ENCODE measurements at places on chromosomes 4 and X.

- no peak for DNase-seq
These were observed 163.0 kb downstream of the PCDH7 start for GRCh38 chr4:30882995-30883675.

GRCh38 chr4:675036-675882, 917 bp downstream of the MYL5 start:
- DNase-seq, result no peak

DNA sequence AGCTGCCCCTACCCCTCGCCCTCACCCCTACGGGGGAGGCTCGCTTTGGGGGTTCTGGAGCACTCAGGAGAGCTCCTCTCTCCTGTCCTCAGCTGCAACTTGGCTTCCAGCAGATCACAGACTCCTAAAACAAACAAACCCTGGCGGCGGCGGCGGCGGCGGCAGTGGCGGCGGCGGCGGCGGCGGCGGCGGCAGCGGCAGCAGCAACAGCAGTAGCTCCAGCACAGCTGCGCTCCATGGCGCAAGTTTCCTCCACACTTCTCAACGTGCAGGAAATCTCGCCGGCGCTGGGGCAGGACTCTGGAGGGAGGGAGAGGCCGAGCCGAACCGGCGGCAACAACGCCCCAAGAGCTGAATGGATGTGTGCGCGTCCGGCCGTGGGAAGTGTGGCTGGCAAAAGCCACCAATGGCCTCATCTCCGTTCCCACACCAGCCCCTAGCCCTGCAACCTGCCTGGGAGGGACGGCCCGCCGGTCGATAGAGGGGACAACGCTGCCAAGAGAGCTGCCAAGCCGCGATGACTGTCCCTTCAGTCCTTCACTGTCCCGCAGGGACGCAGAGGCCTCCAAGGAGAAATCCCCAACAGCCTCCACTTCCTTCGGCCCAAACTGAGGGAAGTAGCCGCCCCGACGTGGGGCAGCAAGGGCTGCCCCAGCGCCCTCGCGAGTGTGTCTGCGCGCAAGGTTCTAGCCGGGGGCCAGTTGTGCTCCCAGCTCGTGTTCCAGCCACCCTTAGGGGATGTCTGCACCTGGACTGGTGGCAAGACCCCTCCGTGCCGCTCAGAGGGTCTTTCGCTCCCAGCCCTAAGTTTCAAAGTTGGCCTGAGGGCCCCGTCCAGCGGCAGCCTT, 775 bp downstream of the SHROOM4 start:
- peak; percentile 60 for DNase-seq

DNA sequence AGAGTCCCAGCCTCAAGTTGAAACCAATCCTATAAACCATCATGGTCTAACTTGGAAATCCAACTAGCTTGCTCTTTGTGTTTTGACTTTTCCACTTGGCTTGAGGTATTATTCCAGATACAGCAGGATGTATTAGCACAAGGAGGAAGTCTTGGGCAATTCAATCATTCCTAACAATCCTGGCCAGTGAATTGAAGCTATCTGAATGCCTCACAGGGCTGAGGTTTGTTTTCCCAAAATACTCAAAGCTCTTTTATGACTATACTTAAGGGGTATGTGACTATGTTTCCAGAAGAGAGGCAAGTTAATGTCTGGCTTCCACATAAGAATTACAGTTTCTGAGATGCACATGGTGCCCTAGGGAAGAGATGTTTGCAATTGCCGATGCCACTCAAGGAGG, 66.8 kb upstream of the SH3RF1 start:
- DNase-seq, result no peak

DNA sequence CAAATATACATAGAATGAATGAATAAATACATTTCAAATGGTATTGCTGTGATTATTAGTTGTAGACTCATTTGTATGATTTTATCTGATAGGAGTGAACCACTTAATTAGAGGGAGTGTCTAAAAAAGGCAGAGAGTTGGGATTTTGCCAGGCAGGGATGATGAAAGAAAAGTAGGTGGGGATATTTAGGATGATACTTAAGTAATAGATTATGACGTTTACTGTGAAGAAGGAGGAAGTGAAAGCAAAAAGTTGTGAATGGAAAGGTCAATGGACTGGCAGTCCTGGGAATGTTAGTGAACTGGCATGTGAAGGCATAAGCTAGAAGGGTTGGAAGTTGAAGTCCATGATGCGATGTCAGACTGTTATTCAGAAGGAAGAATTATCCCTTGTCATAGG, 917.1 kb downstream of the RAPGEF2 start:
- DNase-seq, result no peak

GRCh38 chrX:153886915-153887314, 942 bp upstream of the L1CAM start:
- DNase-seq, result peak; percentile 47

DNA sequence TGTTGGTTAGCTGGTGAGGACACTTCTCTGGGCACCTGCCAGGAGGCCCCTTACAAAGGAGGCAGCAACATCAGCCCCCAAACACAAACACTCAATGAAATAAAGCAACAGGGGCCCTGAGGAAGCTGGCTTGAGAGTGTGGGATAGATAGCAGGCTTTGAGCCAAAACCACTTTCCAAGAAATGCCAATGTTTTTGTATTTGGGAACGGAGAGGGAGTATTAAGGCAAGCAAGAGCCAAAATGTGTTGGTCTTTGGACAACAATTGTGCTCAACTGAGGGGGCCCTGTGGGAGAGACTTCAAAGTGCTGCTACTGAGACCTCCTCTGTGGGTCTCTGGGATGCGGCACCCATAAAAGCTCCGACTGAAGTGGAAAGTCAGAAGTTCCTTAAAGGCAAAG, 41.0 kb downstream of the RAI2 start:
- no peak for DNase-seq

DNA sequence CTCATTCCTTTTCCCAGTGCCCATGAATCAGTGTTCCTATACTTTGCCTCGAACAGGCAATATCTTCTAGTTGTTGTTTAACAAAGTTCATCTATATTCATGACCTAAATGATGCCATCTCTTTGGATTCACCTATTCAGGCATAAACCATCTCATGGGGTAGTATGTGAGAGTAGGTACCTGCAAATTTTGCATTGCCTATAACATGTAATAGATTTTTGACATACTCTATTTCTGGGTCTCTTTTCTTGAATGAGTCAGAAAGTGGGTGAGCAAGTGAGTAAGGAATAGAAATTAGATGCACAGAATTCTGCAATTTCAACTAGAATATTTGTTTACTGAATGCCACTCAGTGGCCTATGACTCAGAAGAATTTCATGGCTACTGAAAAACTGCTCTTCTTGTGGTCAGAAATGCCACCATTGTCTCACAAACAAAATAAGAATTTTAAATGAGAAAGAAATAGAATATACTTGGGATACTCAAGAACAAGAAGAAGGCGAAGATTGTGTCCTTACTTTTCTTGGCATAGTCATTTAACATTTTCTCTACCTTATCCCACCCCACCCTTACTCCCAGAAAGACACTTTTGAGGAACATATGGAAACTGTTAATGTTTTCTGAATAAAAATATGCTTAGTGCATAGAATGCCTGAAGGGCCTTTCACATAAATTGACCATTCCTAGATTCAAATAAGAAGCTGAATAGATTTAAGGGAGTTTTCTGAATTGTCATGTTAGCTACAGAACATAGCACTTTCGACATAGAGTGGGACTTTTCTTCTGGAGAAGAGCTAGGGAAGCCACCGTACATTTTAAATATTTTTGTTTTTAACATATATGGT, 86.8 kb downstream of the HHIP start:
- no peak for DNase-seq

GRCh38 chrX:46247456-46247855, 297.8 kb downstream of the ZNF674 start:
- no peak for DNase-seq

DNA sequence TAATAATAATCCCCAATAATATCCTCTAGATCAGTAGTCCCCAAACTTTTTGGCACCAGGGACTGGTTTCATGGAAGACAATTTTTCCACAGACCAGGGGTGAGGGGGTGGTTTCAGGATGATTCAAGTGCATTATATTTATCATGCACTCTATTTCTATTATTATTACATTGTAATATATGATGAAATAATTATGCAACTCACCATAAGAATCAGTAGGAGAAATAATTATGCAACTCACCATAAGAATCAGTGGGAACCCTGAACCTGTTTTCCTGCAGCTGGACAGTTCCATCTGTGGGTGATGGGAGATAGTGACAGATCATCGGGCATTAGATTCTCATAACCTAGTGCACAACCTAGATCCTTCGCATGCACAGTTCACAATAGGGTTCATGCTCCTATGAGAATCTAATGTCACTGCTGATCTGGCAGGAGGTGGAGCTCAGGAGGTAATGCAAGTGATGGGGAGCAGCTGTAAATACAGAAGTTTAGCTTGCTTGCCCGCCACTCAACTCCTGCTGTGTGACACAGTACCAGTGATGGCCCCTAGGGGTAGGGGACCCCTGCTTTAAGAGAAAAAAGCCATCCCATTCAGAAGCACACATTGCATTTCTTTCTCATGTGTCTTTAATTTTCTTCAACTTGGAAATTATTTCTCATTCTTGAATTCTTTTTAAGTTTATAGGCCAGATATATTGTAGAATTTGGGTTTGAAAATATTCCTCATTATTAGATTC, 16.0 kb upstream of the SH3RF1 start:
- no peak for DNase-seq

DNA sequence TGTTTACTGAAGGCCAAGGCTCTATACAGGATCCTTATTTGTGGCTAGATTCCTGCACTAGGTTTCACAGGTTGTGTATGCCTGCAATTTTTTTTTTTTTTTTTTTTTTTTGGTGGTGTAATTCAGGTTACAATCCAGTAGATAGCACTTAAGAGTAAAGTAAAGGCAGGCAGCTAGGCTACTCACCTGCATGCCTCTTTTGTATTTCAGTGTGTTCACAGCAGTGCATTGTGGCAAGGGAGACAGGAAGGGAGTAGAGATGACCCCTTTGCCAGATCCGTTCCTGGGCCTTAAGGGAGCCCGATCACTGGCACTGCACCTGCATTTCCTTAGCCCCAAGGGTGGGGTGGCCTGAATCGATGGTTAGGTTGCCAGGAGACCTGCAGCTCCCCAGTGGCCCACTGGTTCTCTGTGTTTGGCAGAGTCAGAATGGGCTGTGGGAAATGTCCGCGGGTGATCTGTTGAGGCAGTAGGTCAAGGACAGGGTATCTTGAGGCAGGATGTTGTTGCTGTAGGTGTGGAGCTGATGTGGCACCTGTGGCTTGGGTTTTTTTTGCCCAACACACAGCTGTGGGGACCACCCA, 374.9 kb upstream of the AADAT start:
- no peak for DNase-seq

DNA sequence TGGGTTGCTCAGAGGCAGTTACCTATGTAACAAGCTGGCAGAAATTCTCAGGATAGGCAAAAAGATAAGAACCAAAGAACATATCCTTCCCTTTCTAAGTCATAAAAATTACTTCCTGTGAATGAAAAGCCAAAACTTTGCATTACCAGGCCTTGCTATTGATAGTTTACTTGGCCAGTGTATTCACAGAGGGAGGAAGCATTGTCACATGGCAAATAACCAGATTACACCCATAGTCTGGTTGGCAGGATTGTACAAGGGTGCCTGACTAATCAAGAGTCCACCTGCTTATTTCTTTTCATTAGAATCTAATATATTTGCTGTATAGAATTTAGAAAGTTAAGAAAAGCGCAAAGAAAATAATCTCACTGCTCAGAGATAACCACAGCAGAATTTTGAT, 14.1 kb downstream of the XIAP start:
- no peak for DNase-seq

GRCh38 chrX:80216086-80216485, 201.5 kb downstream of the TBX22 start:
- DNase-seq, result no peak

- DNase-seq, result no peak
These were observed 213.1 kb upstream of the FAT1 start for GRCh38 chr4:186936496-186937375.

- no peak for DNase-seq
These were observed 78.5 kb upstream of the PDHA2 start for GRCh38 chr4:95761426-95761825.

- DNase-seq, result no peak
These were observed 460.1 kb downstream of the NAF1 start for GRCh38 chr4:162706632-162707031.

DNA sequence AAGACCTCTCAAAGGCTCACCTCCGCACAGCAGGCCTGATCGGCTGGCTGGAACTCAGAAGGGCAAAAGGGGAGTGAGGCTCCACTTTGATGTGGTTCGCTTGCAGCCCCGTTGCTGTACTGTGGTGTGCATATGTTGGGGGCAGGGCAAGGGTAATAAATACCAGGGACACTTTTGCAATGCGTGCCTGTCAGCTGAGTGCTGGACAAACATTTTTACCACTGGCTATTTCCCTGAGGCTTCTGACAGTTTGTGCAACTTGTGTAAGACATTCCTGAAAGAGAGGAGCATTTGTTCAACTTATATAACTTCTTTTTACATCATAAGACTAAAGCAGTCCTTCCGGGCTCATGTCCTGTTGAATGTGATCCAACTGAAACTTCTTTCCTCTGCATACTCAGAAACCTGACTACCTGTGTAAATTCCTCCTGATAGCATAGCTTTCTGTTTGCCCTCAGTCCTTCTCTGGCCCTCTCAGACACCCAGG, 82.3 kb downstream of the SPRY1 start:
- peak; percentile 57 for DNase-seq

GRCh38 chr4:78560296-78560963, 8.9 kb downstream of the ANXA3 start:
- DNase-seq, result no peak

DNA sequence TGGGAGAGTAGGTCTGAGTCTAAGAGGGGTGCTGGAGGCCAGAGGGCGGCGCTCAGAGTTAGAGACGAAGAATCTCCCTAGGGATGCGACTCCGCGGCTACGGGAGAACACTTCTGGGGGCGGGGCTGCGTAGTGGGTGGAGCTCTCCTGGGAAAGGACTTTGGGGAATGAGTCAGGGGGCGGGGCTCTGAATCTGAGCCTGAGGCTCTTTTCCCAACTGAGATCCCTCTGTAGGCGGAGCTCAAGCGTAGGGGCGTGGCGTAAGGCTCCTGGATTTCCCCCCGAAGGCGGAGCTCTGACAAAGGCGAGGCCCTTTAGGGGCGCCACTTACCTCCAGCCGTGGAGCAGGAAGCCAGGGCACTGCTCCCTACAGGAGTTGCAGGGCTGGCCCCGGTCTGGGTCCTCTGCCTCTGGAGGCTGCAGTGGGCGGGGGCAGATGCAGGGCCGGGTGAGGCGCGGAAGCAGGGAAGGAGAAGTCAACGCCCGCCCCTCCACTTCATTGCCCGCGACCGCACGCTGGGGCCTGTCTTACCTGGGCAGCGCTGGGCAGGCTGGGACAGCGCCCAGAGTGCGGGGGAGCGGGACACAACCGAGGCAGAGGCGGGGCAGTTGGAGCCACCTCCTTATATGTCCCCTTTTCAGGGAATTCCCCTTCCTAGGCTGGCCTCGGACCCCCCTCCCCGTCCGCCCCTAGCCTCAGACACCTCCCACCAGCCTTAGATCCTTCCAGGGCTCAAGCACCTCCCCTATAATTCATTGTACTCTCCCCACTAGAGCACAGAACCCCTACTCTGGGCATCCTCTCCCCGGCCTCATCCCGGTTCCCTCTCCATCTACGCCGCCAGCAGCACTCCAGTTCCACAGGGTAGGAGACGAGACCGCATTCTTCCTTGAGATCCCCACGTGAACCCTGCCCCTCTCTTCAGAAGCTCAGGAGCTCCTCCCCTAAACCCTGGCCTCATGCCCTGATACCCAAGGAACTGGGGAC, 1.6 kb downstream of the PRICKLE3 start:
- peak; percentile 95 for DNase-seq

All from nephron progenitor cell (in vitro differentiated cells).